GM13976 (cell line): ENCODE measurements at places on chromosomes 6 and 20.

DNA sequence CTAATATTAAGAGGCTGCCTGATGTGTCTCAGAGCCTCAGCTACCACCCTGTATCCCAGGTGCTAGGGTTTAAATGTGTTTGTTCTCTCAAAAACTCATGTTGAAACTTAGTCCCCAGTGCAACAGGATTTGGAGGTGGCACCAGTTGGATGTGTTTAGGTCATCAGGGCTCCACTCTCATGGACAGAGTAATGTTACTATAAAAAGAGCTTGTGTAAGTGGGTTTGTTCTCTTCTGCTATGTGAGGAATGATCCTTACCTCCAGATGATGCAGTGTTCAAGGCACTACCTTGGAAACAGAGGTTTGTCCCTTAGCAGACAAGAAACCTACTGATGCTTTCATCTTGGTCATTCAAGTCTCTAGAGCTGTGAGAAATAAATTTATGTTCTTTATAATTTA, 164.9 kb upstream of the EPHA7 start:
- no peak for DNase-seq

DNA sequence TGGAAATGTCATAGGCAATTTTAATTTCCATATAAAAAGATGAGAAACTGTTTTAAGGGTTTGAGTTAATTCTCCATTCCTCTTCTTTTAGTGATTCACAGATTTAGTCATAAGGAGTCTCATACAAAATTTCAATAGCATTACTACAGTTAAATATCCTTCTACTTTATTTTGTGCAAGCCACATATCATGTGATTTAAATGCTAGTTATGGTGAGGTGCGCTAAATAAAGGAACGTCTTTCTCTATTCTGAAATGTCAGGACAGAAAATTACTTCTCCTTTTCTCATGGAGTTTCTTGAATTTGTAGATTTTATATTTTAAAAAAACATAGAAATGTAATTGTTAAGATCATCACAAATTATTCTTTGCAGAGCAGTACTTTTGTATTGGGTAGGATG, 50.0 kb upstream of the SUPT3H start:
- no peak for DNase-seq

- no peak for DNase-seq
These were observed 1095.2 kb downstream of the GRIK2 start for GRCh38 chr6:102488729-102489128.

DNA sequence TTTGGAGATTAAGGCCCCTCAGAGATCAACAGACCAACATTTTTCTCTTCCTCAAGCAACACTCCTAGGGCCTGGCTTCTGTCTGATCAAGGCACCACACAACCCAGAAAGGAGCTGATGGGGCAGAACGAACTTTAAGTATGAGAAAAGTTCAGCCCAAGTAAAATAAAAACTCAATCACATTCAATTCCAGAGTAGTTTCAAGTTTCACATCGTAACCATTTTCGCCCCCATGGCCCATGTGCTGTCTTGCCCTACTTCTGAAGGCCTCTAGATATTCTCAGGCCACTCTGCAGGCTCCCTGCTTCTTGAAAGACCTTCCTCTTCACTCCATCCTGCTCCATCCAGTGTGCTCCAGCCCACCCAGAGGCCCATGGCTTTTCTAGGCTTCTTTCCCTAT, 4.2 kb downstream of the IL17A start:
- no peak for DNase-seq

- DNase-seq, result no peak
These were observed 98.5 kb downstream of the PRDM1 start for GRCh38 chr6:106184629-106185028.

- no peak for DNase-seq
These were observed 190.9 kb downstream of the MAFB start for GRCh38 chr20:40497899-40498691.

DNA sequence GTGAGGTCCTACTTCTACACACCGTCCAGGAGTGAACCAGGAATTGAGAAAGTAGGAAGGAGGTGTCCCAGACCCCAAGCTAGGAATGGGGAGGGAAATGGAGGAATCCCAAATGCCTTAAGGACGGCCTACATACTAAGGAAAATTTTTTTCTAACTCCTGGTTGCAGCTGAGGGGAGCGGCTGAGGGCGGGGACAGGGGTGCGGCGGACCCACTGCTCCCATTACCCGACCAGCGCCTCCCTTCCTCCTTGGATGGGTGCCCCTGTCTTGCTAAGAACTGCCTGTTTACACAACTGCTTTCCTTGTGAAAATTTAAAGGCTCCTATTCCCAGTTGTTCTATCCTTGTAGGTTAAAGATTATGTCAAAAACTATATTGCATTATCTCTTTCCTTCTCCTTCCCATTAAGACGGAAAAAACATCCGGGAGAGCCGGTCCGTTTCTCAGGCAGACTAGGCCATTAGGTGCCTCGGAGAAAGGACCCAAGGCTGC, 699 bp upstream of the HSPA1B start:
- DNase-seq, result peak; percentile 64

- no peak for DNase-seq
These were observed 39.2 kb downstream of the METTL24 start for GRCh38 chr6:110318971-110319370.

DNA sequence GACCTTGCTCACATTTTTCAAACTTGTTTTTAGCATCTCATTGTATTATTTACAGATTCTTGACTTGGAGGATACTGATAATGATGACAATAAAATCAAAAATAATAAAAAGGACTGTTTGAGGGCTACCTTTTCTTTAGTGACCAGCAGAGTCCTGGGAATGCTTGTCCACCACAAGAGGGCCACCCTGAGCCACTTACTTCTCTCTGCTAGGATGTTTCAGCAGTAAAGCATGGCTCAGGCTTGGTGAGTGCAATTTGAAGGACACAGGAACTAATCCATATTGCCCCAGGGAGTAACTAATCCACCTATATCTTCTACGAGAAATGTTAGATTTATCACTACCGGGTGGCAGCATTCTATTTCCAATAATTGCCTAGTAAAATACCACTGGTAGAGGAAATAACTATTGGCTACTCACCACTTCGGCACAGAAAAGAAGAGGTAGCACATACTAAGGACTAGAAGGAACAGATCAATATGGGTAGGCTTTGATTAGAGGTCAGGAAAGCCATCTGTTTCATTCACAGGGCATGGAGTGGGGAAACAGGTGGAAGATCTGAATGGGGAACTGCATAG, 5.8 kb upstream of the KIAA0408 start:
- DNase-seq, result peak; percentile 66

- DNase-seq, result no peak
These were observed 49.3 kb upstream of the KIF13A start for GRCh38 chr6:18036781-18037180.

DNA sequence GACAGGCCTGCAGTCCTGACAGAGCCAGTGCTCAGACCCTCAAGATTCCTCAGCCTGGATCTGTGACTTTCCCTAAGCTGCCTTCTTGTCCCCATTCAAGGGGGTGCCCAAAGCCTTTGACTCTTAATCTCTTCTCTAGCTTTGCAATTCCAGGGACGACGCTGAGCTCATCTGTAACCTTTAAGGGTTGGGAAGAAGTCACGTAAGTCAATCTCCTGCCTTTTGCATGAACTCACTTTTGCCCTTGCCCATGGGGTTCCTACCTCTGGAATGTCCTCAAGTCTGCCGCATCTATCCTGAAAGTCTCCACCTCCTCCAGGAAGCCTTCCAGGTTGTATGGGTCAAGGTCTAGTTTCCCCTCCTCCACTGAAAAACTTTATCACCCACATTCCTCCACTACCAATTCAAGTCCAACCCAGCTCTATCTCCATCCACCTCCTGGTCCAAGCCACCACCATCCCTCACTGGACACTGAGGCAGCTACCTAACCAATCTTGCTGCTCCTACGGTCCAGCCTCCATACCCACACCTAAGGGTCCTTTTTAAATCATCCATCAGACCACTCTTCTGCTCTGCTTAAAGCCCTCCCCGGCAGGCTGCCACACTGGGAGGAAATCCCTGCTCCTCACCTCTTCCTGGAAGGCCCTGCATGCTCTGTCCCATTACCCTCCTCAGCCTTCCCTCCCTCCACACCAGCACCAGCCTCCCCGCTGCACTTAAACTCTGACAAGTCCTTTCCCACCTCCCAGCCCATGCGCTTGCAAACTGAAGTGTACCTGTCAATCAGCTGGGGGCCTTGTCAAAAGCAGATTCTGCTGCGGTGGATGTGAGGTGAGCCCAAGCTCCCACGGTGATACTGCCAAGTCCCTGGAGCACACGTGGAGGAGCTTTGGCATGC, 29.7 kb downstream of the PREX1 start:
- no peak for DNase-seq

- DNase-seq, result no peak
These were observed 44.6 kb downstream of the SLC24A3 start for GRCh38 chr20:19256906-19257595.

- no peak for DNase-seq
These were observed 1.1 kb upstream of the FAXC start for GRCh38 chr6:99350573-99350972.

- no peak for DNase-seq
These were observed 5.7 kb downstream of the TUBB2A start for GRCh38 chr6:3151691-3152090.

GRCh38 chr6:1136415-1136774, 175.5 kb upstream of the FOXQ1 start:
- DNase-seq, result no peak

- DNase-seq, result no peak
These were observed 230.2 kb upstream of the THEMIS start for GRCh38 chr6:128131036-128131435.

DNA sequence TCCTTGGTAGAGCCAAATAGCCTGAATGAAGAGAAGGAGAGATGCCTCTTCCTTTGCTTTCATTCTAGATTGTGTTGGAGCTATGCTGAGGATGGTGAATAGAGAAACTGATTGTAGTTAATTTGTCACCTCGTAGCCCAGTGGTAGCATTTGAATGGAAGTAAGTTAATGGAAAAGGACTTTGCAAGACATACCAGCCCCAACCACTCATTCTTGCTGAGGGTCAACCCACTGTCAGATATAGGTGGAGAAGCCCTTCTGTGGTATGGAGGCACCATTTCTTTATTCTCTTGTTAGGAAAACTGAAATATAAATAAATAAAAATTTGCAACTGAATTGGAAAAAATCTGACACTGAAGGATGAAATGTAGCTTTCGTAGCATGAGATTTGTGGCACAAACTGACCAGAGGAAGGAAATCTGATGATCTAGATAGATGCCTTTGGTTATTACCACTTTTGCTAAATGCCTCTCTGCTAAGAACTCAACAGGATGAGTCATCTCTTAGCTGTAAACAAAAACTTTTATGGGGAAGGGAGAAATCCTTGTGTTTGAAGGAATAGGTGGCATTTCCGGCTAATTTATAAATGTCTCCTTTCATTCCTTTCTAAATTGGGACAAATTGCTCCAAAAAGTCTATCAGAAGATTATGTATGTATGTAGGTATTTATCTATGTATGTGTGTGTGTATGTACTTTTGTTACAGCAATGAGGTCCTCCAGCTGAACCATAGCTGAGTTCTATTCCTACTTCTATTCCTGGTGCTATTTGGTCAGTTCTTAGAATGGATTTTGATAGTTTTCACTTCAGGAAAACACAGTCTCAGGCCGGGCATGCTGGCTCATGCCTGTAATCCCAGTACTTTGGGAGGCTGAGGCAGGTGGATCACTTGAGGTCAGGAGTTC, 76.5 kb upstream of the SUPT3H start:
- DNase-seq, result no peak

DNA sequence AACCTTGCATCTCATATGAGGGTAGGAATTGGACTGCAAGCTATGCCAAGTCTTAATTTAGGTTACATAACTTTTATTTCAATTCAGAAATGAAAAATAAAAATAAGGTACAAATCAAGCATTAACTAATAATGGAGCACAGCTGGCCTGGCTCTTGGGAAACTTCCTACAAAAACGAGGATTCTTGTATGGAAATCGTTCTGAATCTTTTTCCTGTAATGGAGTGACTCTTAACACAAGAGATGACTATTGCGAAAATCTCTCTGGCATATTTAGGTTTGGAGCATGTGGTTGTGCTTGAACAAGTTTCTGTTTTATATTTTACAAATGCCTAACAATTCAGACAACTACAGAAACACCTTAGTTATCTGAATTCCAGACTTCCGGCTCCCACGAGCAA, 34.0 kb upstream of the PI16 start:
- DNase-seq, result no peak

- DNase-seq, result no peak
These were observed 17.7 kb upstream of the CCN6 start for GRCh38 chr6:112036088-112036637.

DNA sequence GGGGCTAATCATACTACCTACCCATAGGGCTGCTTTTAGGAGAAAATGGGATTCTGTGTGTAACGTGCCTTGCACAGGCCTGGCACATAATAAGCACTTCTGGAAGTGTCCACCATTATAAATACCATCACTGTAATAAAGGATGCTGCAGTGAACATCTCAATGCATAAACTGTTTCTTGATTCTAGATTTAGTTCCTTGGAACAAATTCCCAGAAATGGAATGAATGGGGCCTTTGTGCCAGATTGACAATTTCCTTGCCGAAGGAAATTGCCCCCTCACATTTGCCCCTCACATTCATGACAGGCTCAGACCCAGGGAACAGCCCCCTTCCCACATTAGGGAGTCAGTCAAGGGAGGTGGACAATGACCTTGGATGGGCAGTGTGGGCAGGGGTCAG, 29.2 kb downstream of the BPIFB4 start:
- no peak for DNase-seq

- no peak for DNase-seq
These were observed 6.8 kb upstream of the HEY2 start for GRCh38 chr6:125742464-125743120.

GRCh38 chr6:121297694-121298093, 36.6 kb downstream of the TBC1D32 start:
- DNase-seq, result no peak

GRCh38 chr20:52817511-52817910, 154.6 kb upstream of the TSHZ2 start:
- no peak for DNase-seq

DNA sequence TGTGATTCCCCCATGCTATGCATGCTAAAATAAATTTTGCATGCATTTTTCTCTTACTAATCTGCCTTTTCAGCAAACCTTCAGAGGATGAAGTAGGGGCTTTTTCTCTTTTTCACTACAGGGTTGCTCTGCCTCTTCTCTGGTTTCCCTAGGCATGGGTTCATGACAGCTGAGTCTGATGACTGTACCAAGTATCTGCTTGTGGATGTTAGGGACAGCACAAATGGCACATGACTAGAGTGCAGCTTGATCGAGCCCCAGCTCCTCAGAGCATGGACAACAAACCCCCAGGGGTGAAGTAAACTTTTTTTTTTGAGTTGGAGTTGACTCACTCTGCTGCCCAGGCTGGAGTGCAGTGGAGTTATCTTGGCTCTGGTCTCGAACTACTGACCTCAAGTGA, 57.1 kb upstream of the GCM1 start:
- DNase-seq, result no peak

DNA sequence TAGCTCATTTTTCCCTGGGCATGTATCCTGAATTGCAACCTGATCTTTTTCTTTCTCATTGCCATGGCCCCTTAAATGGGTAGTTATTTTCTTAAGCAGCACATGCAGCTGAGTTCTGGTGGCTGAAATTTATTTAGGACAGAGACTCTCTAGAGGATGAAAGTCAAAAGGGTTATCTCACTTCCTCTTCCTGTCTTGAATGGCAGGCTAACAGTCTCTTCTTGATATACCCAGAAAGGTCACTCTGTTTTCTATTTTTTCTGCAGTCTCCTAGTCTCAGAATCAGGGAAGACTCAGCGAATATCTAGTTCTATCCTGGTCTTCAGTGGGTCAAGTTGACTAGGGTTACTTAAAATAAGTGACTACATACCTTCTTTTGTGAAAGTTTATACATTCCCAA, 243.3 kb downstream of the EPHA7 start:
- DNase-seq, result peak; percentile 4

GRCh38 chr6:34056305-34057108, 89.4 kb downstream of the GRM4 start:
- DNase-seq, result peak; percentile 63
